ENCODE measurements at places on chromosomes 7 and 10.

DNA sequence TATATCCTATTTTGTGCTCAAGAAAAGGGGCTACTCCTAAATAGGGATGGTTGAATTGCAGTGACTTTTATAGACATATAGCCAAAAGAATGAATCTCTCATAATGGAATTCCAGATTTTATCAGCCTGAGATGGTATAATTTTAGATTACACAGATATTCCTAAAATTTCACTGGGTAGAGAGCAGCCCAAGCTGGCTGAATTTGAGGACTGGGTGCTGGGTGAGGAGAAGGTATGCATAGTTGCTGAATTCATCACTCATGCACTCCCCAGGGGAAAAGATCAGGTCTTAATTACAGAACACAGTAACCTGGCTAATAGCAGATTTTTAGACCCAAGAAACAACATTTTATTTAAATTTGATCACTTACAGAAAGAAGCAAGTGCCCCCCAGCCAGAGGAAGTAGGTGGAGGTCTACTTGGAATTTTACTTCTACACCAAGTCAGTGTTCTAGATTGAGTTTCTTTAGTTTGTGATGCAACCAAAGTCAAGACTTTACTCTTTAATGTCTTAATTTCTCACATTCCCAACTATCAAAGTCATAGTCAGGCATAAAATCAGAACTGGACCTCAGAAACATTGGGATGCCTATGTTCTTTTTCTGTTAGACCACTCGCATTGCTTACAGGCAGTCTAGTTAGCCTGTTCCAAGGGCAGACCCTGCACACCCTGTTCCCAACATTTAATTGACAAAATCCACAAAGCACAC lies 337.4 kb upstream of the PODXL start:
- DNase-seq, result no peak

DNA sequence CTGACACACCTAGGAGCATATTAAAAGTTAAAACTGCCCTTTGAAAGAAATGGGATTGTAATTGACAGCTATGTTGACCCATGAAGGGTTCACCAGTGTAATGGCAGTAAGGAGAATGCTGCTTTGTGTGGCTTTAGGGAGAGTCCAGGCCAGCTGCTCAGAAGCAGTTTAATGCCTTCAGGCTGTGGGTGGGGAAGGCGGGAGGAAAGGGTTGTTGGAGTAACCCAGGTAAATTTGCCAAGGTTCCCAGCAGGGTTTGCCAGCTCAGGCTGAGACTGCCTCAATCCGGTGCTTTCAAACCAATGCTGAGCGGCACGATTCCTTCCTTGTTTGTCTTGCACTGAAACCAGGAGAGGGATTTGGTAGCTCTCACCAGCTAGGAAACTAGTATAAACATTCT lies 637.2 kb downstream of the INHBA start:
- DNase-seq, result no peak

- no peak for DNase-seq
Measured at GRCh38 chr7:142301299-142301698, 43.4 kb upstream of the PRSS58 start.

- no peak for DNase-seq
Measured at GRCh38 chr10:71975087-71975870, 11.1 kb downstream of the CHST3 start.

DNA sequence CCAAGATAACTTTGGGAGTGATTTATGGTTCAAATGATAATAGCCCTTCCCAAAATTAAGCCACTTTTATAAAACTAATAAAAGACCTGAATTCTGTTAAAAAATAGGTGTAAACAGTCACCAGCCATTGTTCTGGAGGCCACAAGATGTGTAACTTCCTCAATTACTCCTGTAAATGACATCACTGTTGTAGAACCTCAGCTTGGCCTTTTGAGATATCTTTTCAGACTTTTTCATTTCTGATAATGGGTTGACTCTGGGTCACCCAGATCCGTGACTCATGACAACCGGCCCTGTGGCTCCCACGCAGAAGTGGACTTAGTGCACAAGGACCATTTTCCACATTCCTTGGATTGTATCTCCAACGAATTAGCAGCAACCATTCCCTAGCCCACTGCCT lies 106.6 kb downstream of the DKK1 start:
- DNase-seq, result no peak

GRCh38 chr10:34280599-34281374 lies 534.3 kb downstream of the PARD3 start:
- no peak for DNase-seq

DNA sequence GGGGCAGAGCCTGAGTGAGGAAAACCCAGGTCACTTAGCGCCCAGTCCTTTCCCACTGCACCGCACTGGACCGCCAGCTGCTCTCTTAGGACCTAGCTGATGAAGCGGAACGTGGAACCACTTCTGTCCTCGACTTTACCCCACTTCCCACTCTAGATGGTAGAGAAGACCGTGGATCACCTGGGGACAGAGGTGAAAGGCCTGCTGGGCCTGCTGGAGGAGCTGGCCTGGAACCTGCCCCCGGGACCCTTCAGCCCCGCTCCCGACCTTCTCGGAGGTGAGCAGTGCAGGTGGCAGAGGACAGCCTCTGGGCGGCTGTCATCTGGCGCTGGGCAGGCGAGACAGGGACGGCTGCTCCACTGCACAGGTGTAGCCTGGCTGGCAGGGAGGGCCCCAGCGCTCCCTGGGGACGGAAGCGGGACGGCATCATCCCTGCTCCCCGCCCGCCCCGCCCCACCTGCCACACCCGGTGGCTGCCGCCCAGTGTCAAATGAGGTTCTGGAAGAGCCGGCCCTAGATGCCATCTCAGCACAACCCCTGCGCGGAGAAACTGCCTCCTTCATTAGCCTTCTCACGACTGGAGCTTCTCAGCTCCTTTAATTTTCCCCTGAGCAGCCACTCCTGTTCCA lies 11.7 kb downstream of the PLAC9 start:
- no peak for DNase-seq

Measured in GM12864 (cell line).